Immature natural killer cell (primary cell): ENCODE measurements at places on chromosomes 7 and 10.

- no peak for DNase-seq
These were observed 235.9 kb upstream of the ZNF32 start for GRCh38 chr10:43884501-43885105.

DNA sequence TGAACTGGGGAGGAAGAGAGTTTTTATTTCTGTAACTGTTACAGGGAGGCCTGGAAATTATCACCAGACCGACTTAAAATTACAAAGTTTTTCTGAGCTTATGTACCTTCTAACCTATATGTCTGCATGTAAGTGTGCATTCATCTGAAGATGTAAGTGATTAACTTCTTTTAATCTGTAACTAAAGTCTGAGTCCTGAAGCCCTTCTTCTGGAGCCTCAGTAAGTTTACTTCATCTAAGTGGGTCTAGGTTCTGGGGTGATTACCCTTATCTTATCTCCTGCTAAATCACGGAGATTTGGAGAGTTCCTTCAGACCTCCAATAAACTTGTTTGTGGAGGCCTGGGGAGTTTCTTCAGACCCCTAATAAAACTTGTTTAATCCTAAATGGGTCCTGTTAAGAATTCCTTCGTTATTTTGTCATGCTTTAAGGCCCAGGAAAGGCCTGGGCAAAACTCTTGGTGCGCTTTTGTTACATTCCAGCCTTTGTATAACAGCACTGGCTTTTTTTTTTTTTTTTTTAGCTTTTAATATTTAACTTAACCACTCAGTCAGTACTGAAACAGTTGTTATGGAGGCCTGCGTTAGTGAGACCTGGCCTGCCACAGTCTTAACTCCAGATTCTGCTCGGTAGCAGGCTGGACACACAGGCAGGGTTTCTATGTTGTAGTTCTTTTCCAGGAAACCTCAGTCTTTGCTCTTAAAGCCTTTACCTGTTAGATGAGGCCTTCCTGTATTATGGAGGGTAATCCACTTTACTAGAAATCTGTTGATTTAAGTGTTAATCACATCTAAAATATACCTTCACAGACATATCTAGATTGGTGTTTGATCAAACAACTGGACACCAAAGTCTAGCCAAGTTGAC, 33.0 kb downstream of the TPST1 start:
- DNase-seq: no peak

DNA sequence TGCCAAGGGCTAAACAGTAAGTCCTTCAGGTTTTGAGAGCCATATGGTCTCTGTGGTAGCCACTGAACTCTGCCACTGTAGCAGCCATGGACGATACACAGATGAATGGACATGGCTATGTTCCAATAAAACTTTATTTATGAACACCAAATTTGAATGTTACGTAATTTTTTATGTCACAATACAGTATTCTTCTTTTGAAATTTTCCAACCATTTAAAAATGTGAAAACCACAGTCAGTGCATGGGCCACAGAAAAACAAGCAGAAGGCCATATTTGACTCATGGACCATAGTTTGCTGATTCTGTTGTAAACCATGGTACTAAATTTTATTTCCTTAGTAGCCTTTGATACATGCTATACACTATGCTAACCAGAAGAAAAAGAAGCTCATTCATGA, 361.8 kb downstream of the MAGI2 start:
- DNase-seq: no peak

DNA sequence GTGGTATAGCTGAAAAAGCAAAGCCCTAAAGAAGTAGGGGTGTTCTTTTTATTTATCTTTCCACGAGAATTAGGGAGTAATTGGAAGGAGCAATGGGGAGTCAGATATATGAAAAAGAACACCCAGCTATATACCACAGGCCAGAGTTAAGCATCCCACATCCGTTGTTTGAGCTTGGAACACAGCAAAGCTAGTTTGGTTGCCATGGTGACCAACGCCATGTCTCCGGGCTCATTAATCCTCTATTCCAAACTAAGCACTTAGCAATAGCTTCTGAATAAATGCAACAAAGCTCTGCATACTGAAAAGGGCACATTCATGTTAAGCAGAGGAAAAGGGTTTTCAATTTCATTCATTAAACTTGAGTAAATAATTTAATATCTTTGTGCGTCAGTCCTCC, 23.5 kb downstream of the ASB4 start:
- DNase-seq: peak; percentile 24

GRCh38 chr7:27899601-27900000, 159.6 kb downstream of the TAX1BP1 start:
- DNase-seq: peak; percentile 63

DNA sequence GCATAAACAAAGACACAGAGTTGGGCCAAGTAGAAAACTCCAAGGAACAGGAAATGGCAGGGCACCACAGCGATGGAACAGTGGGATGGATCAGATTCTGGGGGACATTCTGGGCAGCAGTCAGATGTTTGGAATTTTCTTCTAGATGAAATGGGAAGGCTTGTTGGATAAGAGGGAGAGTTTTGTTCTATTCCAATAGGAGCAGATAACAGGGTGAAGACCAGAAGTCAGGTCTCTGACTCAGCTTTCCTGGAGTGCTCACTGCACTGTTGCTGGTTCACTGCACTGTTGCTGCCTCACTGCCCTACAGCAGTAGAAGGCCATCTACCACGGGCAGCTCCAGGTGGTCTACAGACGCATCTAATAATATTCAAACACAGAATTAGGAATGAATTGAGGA, 135.6 kb downstream of the ATE1 start:
- DNase-seq: no peak

- no peak for DNase-seq
These were observed 53.2 kb upstream of the SYPL1 start for GRCh38 chr7:106165337-106165736.

GRCh38 chr7:101632641-101633040, 3.5 kb upstream of the MYL10 start:
- no peak for DNase-seq

- no peak for DNase-seq
These were observed 293.2 kb upstream of the HABP2 start for GRCh38 chr10:113259576-113260226.

DNA sequence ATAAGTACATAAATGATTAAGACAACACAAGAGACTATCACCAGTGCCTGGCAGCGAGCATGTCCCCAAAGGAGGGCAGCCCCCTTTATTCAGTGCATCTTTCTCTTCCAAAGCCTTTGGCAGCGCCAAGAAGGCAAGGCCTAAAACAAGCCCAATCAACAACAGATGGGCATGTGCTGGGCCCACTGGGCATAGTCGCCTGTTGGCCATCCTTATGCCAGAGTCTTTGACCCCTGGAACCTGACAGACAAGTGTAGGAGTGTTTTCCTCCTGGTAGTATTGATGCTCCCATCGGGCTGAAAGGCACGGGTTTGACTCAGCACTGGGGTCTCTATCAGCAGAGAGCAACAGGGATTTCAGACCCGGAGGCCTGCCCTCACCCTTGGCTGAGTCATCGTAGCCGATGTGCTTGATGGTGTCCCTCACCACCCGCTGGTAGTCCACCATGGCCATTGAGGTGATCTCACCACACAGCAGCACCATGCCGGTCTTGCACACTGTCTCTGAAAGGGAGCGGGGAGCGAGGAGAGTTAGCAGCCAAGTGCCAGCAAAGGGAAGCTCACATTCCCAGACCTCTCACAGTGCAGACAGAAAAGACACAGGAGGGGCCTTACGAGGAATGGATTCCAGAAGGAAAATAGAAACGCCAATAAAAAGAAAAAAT, 5.8 kb downstream of the MAT1A start:
- no peak for DNase-seq

- DNase-seq: no peak
These were observed 238.1 kb downstream of the CAMK1D start for GRCh38 chr10:12587451-12587888.

GRCh38 chr7:114209968-114210367, 204.6 kb upstream of the FOXP2 start:
- no peak for DNase-seq

DNA sequence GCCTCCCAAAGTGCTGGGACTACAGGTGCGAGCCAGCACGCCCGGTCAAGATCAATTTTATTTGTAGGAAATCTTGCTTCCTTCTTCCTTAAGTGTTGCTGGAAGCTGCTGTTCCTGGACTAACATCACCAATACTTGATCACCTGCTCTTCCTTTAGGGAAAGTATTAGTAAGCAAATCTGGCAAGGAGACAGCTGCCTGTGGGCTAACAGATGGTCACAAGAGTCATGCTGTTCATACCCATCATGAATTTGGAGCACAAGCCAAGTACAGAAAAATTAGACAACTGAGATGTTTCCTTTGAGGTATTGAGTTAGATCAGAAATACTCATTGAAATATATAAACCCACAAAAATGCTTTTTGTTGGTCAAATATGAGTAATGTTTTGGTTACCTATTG, 27.9 kb downstream of the BAIAP2L1 start:
- DNase-seq: no peak

GRCh38 chr10:7810443-7810842, 7.9 kb upstream of the TAF3 start:
- DNase-seq: no peak

- DNase-seq: no peak
These were observed 680.2 kb downstream of the PCDH15 start for GRCh38 chr10:54120806-54121205.

- no peak for DNase-seq
These were observed 9.8 kb upstream of the RALA start for GRCh38 chr7:39613577-39613976.

GRCh38 chr10:63930584-63930983, 409.4 kb downstream of the REEP3 start:
- no peak for DNase-seq

GRCh38 chr7:3579638-3580219, 278.7 kb downstream of the SDK1 start:
- DNase-seq: no peak
